ENCODE measurements at places on chromosomes 4 and X.

GRCh38 chrX:134452596-134452995 lies 7.4 kb upstream of the HPRT1 start:
- DNase-seq, result no peak

GRCh38 chrX:99603091-99603814 lies 806.8 kb downstream of the PCDH19 start:
- DNase-seq, result no peak

- no peak for DNase-seq
These were observed 1.8 kb downstream of the USP46 start for GRCh38 chr4:52657292-52657617.

DNA sequence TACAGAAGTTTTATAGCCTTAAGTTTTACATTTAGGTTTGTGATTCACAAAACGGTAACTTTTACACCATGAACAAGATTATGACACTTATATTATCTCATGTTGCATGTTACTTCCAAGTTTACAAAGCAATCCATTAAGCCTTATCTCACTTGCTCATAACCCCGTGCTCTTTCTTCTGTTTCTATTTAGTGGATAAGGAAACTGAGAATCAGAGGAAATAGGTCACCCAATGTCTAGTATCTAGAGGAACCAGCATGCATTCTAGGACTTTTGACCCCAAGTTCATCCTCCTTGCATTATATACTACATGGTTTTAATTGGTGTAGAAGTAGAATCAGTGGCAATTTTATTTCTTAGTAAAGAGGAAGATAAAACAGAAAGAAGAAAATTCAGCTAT lies 67.0 kb upstream of the ANXA3 start:
- DNase-seq, result no peak

DNA sequence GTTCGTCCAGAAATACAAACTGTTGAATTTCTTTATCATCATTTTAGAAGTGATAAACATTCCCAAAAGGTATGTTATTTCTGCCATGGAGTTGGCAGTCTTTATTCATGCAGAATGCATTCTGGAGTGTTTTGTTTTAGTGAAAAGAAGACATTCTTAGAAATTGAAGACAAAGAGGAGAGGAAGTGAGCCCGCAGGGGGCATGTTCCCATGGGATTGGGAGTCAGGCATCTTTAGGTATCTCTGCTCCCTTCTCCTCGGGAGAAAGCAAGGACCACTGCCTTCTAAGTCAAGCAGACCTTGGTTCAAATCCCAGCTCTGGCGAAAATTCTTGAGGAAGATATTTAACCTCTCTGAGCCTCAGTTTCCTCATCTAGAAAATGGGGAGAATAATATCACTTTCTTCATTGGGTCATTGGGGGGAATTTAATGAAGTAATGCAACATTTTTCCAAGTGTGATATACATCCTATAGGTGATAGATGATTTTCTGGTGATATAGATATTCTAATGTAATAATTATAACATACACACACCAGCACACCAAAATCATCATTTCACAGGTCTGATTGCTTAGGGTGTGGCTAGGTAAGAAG lies 26.5 kb upstream of the CHRNA9 start:
- no peak for DNase-seq

DNA sequence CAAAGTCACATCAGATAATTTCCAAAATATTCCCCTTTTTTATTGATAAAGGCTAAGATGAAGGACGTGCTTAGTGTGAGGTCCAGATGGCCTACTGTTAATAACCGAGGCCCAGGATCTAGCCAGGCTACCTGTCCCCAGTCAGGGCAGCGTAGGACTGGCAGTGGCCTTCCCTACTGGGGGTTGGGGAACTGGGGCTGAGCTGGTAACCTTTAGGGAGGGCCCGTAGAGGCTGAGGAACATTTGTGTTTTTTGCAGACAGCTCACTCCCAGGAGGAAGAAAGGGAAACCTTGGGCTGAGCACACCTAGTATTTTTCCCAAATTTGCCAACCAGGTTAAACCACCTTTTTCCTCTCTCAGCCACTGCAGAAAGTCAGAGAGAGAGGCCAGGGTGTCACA lies 59.1 kb downstream of the KLF3 start:
- DNase-seq, result no peak

DNA sequence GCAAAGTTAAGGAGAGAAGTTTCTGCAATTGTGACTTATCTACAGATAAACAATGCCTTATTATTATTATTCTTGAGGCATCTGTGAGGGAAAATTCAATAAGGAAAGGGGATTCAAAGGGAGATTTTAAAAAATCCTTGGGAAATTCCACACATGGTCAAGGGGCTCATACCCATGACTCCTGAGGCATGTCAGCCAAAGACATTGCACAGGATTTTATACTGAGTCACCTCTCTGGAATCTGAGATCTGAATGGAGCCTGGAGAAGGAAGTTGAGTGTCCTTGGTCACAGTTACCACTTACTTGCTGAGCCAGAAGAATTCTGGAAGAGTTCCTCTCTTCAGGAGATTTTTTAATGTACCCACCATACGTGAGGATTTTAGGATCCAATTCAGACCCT lies 14.4 kb upstream of the CXCL8 start:
- no peak for DNase-seq

DNA sequence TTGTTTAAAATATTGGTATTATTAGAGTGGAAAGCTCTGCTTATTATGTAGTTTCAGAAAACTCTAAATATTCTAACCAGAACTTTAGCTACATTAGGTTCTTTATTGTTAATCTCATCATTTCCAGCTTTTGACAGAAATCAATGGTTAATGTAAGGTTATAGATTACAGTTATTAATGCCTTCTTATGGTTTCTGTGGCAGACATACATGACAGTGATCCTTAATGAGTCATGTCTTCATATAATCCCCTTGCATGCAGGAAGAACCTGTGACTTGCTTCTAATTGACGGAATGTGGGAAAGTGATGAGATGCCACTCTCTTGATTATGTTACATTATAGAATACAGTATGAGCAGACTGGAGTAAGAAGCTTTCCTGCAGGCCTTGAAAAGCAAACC lies 23.5 kb downstream of the KLHL8 start:
- DNase-seq, result no peak

- DNase-seq, result no peak
These were observed 772.3 kb downstream of the FAT4 start for GRCh38 chr4:126087101-126087500.

DNA sequence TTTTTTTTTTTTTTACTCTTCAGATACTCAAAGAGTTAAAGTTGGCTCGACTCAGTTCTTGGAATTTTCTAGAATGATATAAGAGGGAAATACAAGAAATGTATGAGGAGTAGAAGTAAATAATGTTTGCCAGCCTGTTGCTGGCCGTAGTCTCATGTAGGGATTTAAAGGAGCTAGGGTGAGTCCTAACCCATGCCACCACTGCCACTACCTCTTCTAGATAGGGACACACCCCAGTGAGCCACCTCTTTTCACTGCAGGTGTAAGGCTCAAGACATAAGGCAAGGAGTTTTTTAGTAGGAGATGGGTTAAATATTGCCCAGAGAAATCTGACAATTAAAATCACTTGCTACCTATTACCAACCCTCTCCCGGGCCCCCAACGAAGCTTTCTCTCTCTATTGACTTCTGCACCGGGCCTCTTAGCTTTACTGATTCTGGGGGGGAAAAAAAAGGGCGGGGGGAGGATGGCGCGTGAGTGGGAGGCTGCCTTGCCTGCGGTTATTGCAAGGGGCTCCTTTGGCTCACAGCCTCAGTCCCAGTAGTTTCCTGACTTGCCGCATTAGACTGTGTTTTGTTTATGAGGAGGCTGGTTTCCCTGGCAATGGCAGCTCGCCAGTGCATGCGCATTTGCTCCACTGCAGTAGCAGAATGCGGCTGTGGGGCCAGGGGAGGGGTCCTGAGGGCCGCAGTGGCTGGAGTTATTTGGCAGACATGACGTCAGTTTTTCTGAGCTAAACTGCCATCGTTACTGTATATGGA lies 3.0 kb downstream of the LINC00632 start:
- no peak for DNase-seq

DNA sequence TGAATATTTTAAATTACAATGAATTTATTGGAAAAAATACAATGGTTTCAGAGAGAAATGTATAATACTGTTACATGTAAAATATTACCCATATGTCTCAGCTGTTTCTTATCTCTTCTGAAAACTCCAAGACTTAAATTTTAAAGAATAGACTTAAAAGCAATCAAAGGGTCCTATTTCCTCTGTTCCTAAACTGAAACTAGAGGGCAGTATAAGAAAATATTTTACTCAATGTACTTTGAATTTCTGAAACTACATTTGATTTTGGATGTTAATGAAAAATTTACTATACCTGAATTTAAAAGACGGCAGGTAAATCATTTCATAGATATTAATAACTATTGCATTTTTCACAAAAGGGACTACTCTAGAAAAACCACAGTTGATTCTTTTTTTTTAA lies 200.2 kb downstream of the LRBA start:
- DNase-seq, result no peak

- no peak for DNase-seq
These were observed 51.4 kb downstream of the PROM1 start for GRCh38 chr4:16032396-16032770.

DNA sequence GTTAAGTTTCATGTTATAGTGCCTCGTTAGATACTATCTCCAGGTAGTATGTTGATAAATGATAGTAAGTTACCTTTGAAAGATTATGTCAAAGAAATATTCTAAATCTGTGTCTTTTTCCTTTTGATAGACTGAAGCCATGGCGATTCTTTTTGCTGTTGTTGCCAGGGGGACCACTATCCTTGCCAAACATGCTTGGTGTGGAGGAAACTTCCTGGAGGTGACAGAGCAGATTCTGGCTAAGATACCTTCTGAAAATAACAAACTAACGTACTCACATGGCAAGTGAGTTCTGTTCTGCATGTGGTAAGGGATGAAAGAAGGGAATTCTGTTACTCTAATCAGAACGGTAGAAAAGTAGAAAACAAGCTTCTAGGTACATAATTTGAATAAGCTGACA lies 8.2 kb downstream of the VAMP7 start:
- no peak for DNase-seq

DNA sequence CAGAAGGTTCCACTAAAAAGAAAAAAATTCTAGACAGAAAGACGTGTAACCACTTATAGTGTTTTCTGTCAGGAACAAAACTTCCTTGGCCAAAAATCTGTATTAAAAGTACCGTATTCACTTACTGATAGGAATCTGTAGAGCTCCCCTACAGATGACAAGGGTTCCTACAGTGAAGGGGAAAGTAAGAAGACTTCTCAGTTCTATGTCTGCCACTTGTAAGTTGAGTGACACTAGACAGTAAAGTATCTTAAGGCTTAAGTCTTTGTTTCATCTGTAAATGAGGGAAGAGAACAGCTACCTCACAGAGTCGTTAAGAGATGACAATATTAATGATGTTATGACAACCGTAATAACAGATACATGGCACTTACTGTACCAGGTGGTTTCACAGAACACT lies 3.3 kb downstream of the COQ2 start:
- no peak for DNase-seq

DNA sequence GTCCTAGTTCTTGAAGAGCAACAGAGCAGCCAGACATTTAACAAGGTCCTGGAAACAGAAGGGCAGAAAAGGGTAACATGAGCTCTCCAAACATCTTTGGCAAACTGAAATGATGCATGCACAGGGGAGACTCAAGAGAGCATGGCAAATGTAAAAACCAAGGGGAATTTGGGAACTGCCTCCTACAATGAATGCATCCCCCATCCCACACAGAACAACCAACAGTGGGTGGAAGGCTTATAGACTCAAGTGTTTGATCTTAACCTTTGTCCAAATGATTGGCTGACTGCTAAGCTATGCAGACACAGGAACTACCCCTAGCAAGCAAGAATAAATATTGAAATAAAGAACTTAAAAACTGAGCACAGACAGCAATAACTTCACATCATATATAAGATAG lies 74.4 kb downstream of the CENPC start:
- DNase-seq, result no peak

DNA sequence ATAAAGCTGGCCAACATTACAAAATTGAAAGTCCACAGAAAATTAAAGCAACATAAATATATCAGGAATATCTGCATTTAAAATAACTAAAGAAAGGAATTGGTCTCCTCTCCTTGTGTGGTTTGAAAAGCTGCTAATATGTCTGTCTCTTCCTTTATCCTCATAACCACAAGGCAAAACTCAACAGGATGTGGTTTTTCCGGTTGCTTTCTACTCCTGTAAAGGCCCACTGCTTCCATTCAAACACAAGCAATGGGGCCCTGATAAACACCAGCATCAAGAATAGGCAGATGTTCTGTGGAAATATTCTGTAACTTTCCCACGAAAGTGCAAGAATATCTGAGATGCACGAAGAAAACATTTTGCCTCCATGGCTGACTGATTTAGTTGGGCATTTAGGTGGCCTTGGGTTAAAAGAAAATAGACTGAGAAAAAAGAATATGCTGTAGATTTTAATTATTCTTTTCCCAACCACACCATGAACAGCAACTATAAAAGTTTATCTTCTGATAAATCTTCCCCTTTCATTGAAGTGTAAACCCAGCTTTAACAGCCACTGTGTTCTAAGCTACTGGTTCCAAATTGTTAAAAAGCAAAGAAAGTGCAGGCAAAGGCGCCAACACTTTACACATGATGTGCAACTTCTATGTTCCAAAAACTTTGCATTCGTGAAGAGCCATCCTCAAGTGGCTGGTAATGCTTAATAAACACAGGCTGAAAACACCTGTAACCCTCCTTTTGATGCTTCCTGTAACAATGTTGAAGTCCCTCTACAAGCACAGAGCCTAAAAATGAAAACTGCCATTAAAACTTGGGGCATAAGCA lies 50.5 kb upstream of the NDST3 start:
- no peak for DNase-seq

DNA sequence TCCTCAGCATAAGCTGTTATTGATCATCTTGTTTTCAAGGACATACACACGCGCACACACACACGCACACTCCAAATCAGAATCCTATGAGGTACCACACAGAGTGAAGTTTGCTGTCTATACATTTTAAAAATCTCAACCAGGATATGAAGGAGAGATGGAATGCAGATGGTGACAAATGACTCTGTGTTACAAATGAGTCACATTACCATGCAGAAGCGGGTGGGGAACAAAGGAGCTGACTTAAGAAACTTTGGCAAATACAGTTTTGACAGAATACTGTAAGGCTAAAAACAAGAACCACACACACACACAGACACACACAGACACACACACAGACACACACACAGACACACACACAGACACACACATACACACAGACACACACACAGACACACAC lies 81.7 kb downstream of the RELL1 start:
- DNase-seq, result no peak

GRCh38 chrX:108117988-108118387 lies 26.4 kb downstream of the ATG4A start:
- no peak for DNase-seq

- DNase-seq, result no peak
These were observed 330.3 kb downstream of the BCOR start for GRCh38 chrX:39767446-39767845.

DNA sequence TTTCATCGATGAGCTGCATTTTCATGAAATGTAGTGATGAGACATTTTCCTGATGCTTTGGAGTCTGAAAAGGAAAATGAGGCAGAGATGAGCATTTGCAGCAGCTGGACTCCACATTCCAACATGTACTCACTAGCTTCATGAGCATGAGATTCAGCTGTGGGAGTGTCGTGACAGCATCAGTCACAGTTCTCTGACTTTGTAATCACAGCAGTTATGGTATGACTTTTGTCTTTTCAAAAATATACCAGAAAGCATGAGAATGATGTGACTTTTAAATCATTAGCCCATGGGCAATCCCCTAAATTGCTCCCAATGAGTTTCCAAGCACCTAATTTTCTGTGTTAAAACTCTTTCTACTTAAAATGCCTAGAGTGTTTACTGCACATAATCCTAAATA lies 18.3 kb upstream of the MSL3 start:
- no peak for DNase-seq
